Mucosa of descending colon (tissue), 3 donors: ENCODE measurements at places on chromosomes 11 and 22. TPM values are rescaled to one million over a fixed set of nuclear protein-coding genes. Genes with fewer than 3 reads are reported as not detected.

CASP5 gene
- total RNA-seq = 50.1 TPM

SCN4B gene
- 1.0 TPM for total RNA-seq

TRIM34 gene
- total RNA-seq = 8.5 TPM

GRCh38 chr11:35943309-35943708, 553 bp upstream of the LDLRAD3 start:
- no peak for DNase-seq

- DNase-seq = no peak
These were observed 29.3 kb upstream of the MUC5B start for GRCh38 chr11:1193326-1194230.

GRCh38 chr22:19228179-19228578, 49.6 kb upstream of the SLC25A1 start:
- DNase-seq = no peak

DNA sequence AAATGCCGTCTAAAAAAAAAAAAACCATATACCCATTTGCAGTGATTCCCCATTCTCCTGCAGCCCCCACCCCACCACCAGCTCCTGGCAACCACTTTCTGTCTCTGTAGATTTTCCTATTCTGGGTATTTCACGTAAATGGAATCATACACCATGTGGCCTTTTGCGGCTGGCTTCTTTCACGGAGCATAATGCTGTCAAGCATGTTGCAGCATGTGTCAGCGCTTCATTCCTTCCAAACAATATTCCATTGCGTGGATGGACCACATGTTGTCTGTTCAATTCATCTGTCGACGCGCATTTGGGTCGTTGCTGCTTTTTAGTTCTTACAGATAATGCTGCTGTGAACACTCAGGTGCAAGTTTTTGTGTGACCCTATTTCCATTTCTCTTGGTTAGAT, 14.8 kb upstream of the EMID1 start:
- DNase-seq = no peak

- DNase-seq = no peak
These were observed 26.5 kb upstream of the SCARF2 start for GRCh38 chr22:20464096-20464614.

- no peak for DNase-seq
These were observed 66.1 kb downstream of the SLC36A4 start for GRCh38 chr11:93131709-93132108.

- DNase-seq = peak; percentile 73
These were observed 72.0 kb downstream of the MICAL3 start for GRCh38 chr22:17952273-17952801.

DNA sequence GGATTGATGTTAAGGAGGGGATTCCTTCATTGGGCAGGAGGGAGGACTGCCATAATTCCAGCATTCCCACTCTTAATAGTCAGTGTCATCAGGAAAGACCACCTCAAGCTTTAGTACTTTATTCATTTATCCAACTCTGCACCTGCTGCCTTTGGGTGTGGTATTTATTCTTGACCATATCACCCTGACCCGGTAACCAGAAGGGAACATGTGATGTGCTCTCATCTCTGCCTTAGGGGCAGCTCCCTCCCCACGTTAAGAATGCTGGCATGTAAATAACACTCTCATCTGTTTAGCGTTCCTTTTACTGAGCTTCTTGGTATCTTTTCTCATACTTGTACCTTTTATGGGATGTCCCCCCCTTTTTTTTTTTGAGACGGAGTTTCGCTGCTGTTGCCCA, 7.7 kb downstream of the CAT start:
- no peak for DNase-seq

- DNase-seq = no peak
These were observed 4.9 kb upstream of the ZBED4 start for GRCh38 chr22:49848690-49849160.

- no peak for DNase-seq
These were observed 173.9 kb downstream of the SHANK2 start for GRCh38 chr11:71078482-71078881.

DNA sequence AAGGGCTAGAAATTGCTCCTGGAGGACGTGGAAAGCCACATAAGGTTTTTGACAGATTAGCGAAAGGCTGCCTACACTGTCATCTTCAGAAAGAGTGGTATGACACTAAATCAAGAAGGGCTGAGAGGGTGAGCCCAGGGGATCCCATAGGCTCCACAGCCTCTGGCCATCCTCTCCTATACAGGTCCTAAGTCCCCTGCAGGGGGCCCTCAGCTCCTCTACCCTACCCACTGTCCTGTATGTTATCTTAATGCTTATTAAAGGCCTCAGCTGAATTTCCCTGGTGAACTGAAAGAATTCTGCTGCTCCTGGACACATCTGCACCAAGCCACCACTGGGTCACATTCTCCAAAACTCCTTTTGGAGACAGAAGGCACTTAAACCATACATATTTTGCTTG, 7.9 kb downstream of the KLHL22 start:
- no peak for DNase-seq

- DNase-seq = no peak
These were observed 13.5 kb downstream of the CD59 start for GRCh38 chr11:33722590-33723234.
